Chondrocyte (in vitro differentiated cells): ENCODE measurements at places on chromosomes 16 and 17.

- DNase-seq: no peak
Measured at GRCh38 chr16:1323296-1324239, 9.9 kb upstream of the BAIAP3 start.

- DNase-seq: no peak
Measured at GRCh38 chr17:76307966-76308338, at the start of gene QRICH2. Gene QRICH2 (minus strand): TSS chr17:76308276. CDS start chr17:76307998, 278 bp downstream.

- DNase-seq: no peak
Measured at GRCh38 chr16:14244196-14245010, 173.3 kb downstream of the MRTFB start.

GRCh38 chr16:22270525-22270924 lies 26.7 kb upstream of the POLR3E start:
- no peak for DNase-seq

- DNase-seq: no peak
Measured at GRCh38 chr17:77959126-77959925, 823 bp downstream of the TNRC6C start.

GRCh38 chr16:47392081-47392480 lies 68.8 kb downstream of the ITFG1 start:
- DNase-seq: no peak

DNA sequence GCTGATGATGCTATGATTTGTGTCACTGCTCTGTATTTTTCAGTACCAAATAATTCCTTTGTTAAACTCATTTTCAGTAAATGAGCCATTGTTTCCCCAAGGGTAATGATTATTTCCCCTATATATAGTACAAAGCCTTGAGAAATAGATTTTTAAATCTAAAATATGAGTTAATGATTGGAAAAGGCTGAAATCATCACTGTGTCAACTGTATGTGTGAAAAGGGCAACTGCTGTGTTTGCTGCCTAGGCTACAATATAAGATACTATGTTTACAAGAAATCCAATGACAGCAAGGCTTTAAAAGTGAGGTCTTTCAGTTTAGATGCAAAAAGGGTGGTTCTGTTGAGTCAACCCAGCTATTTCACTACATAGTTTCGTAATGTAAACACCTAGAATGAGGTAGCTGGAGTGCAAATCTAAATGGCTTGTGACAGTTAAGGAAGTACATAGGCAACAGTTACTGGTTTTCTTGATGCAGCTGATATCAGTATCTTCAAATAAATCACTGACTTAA lies 15.3 kb downstream of the NLK start:
- DNase-seq: no peak

- DNase-seq: no peak
Measured at GRCh38 chr16:85491058-85491771, 121.9 kb upstream of the GSE1 start.

- no peak for DNase-seq
Measured at GRCh38 chr17:42682722-42683403, 532 bp downstream of the CNTNAP1 start.

- no peak for DNase-seq
Measured at GRCh38 chr17:12415031-12415430, 250.7 kb upstream of the MYOCD start.

- no peak for DNase-seq
Measured at GRCh38 chr17:51703361-51704341, 443.3 kb downstream of the UTP18 start.

- DNase-seq: peak; percentile 91
Measured at GRCh38 chr16:2785101-2785991, 2.0 kb downstream of the PRSS33 start.

GRCh38 chr16:6891496-6891895 lies 441.1 kb upstream of the RBFOX1 start:
- DNase-seq: no peak

DNA sequence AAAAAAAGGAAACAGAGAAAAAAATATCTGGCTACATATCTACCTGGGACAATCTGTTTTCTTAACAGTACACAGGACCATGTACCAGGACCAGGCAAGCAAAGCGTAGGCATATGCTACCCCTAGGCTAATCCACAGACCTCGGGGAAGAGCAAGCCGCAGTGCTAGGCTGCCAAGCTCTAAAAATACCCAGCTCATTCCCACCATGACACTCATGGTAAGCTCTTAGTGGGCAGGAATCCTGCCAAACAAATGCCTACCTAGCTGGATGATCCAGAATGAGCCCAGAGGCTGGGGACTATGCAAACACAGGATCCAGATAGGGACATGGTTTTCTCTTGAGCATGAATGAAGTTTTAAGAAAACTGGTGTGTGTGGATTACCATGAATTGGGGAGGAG lies 95.6 kb downstream of the GRIN2A start:
- DNase-seq: no peak

- DNase-seq: no peak
Measured at GRCh38 chr16:23423496-23424049, 29.4 kb downstream of the COG7 start.

DNA sequence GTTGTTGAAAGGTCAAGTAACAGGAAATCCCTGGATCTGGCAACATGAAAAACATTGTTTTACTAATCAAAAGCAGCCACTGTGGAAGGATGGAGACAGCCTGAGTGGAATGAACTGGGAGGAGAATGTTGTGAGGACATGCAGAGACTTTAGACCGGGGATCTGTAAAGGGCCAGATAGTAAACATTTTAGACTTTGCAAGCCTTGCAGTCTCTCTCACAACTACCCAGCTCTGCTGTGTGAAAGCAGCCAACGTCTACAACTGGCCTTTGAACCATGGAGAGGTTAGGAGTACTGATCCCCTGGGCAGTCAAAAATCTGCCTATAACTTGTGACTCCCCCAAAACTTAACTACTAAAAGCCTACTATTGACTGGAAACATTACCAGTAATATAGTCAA lies 41.5 kb upstream of the TOM1L1 start:
- no peak for DNase-seq

- DNase-seq: no peak
Measured at GRCh38 chr17:35748341-35748841, 4.6 kb downstream of the GAS2L2 start.

- DNase-seq: no peak
Measured at GRCh38 chr17:76869496-76870376, 1.5 kb downstream of the MGAT5B start.

DNA sequence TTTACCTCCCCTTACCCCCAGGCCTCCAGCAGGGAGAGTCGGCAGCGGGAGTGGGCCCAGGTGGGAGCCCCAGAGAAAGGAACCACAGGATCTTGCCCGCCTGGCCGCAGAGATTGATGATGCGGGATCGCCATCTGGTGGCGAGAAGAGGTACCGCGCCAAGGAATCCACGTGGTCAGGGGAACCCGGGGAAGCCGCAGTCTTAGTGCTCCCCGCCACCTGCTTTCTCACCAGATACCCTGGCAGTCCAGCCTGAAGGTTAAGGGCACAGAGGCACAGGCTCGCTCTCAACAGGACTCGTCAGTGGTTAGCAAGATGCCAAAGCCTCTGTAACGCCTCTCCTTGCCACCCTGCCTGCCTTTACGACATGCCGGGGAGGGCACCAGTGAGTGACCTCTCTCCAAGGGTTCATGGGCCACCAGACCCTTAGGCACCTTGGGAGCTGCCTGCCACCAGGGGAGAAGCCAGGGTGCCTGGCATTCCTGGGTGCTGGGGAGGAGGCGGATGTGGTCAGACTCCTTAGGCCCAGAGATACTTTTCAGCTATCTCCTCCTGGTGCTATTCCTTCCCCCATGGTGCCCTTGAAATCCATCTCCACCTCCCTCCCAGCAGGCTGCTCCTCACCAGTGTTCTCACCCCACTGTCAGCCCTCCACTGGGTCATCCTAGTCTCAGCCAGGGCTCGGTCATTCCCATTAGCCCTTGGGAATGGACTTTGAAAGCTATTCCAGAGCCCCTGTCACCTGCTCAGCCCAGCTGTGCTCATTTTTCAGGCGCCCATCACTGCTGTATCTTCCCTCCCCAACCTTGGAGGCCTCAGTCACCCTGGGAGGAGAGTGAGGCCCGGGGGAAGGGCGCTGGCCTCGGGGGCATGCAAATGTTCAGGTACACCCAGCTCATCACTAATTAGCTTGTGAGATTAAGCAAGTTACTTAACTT lies 5.5 kb upstream of the RHBDF2 start:
- DNase-seq: no peak

DNA sequence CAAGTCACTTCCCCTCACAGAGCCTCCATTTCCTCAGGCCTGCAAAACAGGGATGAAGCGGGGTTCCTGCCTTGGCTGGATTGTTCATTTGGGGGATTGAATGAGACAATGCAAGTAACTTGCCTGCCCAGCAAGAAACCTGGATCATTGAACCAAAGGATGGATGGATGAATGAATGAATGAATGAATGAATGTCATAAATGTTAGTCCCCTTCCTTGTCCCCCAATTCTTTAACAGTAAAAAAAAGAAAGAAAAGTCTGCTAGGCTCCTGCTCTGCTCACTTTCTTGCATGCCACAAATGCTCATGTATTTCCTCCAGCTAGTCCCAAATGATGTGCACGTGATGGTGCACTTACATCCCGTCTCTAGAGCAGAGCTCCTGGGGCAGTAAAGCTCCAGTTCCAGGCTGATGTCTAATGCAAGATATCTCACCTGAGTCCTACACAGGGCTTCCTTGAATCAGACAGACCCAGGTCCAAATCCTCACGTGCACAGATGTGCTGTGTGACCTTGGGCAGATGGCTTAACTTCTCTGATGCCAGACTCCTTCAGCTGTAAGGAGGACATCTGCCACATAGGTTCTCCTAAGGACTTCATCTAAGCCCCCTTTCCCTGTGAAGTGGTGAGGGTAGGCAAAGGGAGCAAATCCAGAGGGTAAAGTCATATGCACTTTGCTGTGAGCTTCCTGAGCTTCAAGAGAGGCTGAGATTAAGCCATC lies 45.5 kb downstream of the C16orf82 start:
- DNase-seq: no peak

GRCh38 chr16:89132194-89133005 lies 38.7 kb downstream of the ACSF3 start:
- DNase-seq: no peak

- DNase-seq: peak; percentile 26
Measured at GRCh38 chr17:73205459-73205961, 12.7 kb downstream of the COG1 start.

DNA sequence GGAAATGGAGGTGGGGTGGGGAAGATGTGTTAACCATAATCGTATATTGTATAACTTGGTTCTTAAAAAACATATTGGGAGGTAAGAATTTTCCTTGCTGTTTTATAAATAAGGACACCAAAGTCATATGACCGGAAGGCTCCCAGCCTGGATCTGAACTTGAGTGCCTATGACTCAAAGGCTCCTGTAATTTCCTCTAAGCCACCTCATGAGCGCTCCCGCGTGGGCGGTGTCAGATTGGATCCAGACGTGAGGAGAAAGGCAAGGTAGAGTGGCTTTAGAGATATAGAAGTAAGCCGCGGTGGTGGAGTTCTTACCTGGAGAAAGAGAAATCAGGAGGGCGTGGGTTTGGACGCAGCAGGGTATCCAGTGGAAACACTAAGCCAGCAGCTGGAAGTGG lies 196.2 kb upstream of the NLRP1 start:
- DNase-seq: no peak

GRCh38 chr17:57874058-57874419 lies 24.2 kb upstream of the MRPS23 start:
- no peak for DNase-seq

DNA sequence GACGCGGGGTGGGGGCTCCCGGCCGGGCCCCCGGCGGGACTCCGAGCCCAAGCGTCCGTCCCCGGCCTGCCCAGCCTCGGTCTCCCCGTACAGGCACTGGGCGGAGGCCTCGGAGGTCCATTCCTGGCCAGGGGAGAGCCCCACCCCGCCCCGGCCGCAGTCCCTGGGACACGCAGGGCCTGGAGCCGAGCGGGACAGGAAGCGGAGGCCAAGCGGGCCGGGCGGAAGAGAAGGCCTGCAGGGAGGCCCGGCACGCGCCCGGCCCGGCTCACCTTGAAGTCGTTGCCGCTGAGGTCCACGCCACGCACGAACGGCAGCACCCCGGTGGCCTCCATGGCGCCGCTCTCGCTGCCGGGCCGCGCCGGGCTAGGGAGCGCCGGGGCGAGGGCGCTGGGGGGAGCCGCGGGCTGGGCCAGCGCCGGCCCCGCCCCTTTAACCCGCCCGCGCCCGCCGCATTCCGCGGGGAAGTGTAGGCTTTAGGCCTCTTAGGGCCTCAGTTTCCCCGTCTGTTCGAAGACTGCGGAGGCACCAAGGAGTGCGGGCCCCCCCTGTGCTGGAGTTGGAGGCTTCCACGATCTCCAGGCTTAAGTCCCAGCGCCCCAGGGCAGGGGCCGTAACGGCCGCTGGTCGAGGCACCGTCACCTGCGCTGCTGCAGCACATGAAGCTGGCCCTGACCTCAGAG lies at the start of gene FLII:
TSS of gene FLII (minus strand) at position 383 of the 683 bp plus-strand sequence. CDS start at position 335, 48 bp downstream.
- no peak for DNase-seq

GRCh38 chr17:41724476-41725050 lies 9.9 kb downstream of the HAP1 start:
- no peak for DNase-seq

DNA sequence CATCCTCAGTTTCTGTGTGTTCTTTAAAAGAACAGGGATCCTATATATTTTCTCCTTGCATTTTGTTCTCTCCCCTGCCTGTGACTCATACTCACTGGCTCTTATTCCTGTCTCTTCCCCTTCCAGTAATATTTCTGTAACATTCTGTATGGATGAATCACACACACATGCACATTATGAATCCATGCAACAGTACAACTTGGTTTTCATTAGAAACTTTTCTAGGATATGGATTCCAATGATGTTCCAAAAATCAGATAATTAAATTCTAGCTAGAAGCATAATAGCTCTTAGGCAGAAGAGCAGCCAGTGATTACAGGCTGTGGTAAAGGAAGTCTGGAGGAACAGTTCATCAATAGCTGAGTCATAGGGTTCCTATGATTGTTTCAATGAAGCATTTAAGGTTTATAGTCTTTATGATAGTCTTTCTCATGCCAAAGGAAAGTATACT lies 119.6 kb upstream of the PMFBP1 start:
- no peak for DNase-seq

DNA sequence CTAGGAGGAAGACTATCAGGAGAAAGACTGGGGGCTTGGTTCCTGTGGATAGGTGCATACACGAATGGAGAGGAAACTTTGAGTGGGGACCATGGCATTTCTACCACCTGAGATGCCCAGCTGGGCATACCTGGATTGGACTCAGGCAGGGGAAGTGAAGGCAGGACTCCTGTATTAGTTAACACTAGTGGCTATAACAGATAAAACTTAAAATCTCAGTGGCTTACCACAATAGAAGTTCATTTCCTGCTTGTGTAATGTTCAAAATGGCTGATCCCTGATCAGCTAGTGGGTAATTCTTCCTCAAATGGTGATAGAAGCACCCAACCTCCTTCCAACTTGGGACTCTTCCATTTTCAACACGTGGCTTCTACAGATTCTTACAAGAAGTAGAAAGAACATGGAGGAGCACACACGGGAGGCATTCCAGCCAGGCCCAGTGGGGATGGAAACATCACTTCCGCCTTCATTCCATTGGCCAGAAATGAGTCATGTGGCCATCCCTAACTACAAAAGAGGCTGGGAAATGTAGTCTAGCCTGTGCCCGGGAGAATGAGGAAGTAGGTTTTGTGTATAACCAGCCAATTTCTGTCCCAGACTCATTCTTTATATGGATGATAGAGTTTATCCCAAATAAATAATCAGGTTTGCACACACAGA lies 112.1 kb downstream of the UTP18 start:
- no peak for DNase-seq

- peak; percentile 82 for DNase-seq
Measured at GRCh38 chr16:87618216-87618615, 15.9 kb downstream of the JPH3 start.

GRCh38 chr17:10394201-10394887 lies 21.5 kb upstream of the MYH13 start:
- no peak for DNase-seq
